CD8-positive, alpha-beta memory T cell (primary cell): ENCODE measurements at places on chromosomes 4 and X. TPM values are rescaled to one million over a fixed set of nuclear protein-coding genes. Genes with fewer than 3 reads are reported as not detected.

- no peaks in the 10 kb centered on the region for H3K36me3 ChIP-seq
- DNase-seq: no peak
- H3K4me3 ChIP-seq: no peak overlapping the region
Observed at GRCh38 chr4:86587381-86588140, 6.6 kb upstream of the PTPN13 start.

GRCh38 chrX:8245411-8245810 is 74.3 kb upstream of the VCX2 start:
- H3K27me3 ChIP-seq: no peaks in the 10 kb centered on the region
- H3K27ac ChIP-seq: no peak overlapping the region
- H3K4me3 ChIP-seq: no peak overlapping the region
- H3K4me1 ChIP-seq: no peaks in the 10 kb centered on the region

DNA sequence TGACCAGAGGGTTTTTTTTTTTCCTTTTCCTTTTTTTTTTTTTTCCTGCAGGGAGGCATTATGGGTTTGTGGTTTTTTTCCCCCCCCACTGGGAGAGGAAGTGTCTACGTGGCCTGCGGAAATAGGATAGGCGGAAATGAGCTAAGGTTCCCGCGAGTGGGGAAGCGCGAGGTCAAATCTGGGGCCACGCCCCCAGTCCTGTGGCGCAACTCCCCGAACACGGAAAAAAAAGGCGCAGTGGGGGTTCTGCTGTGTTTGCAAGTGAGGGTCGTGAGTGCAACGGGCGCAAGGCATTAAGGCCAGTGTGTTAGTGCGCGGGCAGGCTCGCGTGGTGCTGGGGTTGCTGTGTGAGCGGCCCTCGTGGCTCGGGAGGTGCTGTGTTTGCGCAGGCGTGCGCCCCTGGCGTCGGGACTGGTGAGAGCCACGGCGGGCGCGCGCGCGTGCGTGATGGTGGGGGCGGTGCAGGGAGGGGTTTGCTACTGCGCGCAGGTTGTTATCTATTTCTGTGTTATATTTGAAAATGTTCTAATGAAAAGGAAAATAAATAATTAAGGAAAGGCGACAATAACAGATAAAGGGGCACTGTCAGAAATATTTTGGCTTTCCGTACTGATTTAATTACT is 685 bp upstream of the MORF4L2 start:
- H3K27me3 ChIP-seq: no peaks in the 10 kb centered on the region
- H3K27ac ChIP-seq: peak overlapping the region; percentile 99
- H3K36me3 ChIP-seq: peaks cover 16% of the 10 kb centered on the region
- DNase-seq: peak; percentile 80
- H3K4me3 ChIP-seq: peak overlapping the region; percentile 94

- H3K27me3 ChIP-seq: no peaks in the 10 kb centered on the region
- H3K4me1 ChIP-seq: no peaks in the 10 kb centered on the region
- H3K4me3 ChIP-seq: no peak overlapping the region
Observed at GRCh38 chr4:107600436-107600835, 119.6 kb downstream of the PAPSS1 start.

DNA sequence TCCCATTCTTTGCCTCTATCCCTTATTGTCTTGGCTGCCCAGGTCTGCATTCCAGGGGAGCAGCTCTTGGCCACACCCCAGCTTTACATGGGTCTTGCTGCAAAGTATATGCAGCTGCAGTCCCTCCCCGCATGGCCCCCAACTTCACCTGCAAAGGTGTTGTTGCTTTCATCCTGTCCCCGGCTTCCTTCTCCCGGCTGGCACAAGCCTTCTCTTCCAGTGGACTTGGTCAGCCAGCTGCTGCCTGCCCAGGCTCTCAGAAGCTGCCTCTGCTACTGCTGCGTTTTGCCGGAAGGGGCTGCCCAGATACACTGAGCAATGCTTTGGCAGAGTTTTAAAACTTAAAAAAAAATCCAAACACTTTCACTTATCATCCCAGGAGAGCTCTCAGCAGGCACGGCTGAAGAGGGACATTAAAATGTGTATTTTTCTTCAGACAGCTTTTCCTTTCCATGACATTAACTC is 121.2 kb upstream of the PDLIM3 start:
- H3K4me3 ChIP-seq: no peak overlapping the region
- no peak for DNase-seq
- no peaks in the 10 kb centered on the region for H3K4me1 ChIP-seq

DNA sequence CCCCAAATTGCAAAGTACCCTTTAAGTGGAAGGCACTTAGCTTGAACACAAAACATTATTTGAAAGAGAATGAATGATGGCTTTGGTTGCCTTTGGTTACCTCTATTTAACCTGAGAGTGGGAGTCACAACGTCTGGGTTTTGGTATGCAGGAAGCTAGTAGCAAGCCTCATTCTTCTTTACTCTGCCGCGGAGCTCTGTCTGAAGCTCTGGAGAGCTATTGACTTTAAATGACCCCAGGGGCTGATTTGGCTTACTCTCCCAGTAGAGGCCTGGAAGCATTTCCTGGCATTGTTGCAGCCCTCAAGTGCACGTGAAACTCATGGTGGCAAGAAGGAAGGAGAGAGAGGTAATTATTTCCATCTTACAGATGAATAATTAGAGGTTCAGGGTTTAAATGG is 81.8 kb upstream of the MAGEA4 start:
- no peaks in the 10 kb centered on the region for H3K36me3 ChIP-seq
- DNase-seq: no peak
- H3K27me3 ChIP-seq: no peaks in the 10 kb centered on the region
- no peaks in the 10 kb centered on the region for H3K4me1 ChIP-seq
- no peak overlapping the region for H3K4me3 ChIP-seq
- H3K27ac ChIP-seq: no peak overlapping the region

The TMEM165 gene
- 76.5 TPM for total RNA-seq

The ASB9 gene
- 0.18 TPM for total RNA-seq

GRCh38 chr4:5510504-5510903 is 197.9 kb downstream of the EVC2 start:
- no peaks in the 10 kb centered on the region for H3K36me3 ChIP-seq
- H3K4me1 ChIP-seq: no peaks in the 10 kb centered on the region
- DNase-seq: no peak
- H3K27me3 ChIP-seq: no peaks in the 10 kb centered on the region

- H3K4me1 ChIP-seq: no peaks in the 10 kb centered on the region
- DNase-seq: no peak
- H3K36me3 ChIP-seq: no peaks in the 10 kb centered on the region
- no peaks in the 10 kb centered on the region for H3K27me3 ChIP-seq
- H3K4me3 ChIP-seq: no peak overlapping the region
- no peak overlapping the region for H3K27ac ChIP-seq
Observed at GRCh38 chr4:69122476-69122875, 26.2 kb downstream of the UGT2B7 start.

DNA sequence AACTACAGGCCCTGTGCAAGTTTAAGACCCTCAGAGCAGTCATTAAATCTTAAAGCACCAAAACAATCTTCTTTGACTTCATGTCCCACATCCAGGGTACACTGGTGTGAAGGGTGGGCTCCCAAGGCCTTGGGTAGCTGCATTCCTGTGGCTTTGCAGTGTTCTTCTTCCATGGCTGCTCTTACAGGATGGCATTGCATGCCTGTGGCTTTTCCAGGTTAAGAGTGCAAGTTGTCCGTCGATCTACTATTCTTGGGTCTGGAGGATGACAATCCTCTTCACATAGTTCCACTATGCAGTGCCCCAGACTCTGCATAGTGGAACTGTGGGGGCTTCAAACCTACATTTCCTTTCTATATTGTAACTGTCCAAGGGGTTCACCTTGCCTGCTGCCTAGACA is 494.5 kb downstream of the CFAP47 start:
- no peak for DNase-seq
- H3K27ac ChIP-seq: no peak overlapping the region
- no peaks in the 10 kb centered on the region for H3K36me3 ChIP-seq
- H3K4me3 ChIP-seq: no peak overlapping the region

- H3K4me3 ChIP-seq: no peak overlapping the region
- H3K36me3 ChIP-seq: no peaks in the 10 kb centered on the region
Observed at GRCh38 chr4:175929441-175929840, 117.4 kb upstream of the GPM6A start.

The KLF3 gene
- 17.1 TPM for total RNA-seq

DNA sequence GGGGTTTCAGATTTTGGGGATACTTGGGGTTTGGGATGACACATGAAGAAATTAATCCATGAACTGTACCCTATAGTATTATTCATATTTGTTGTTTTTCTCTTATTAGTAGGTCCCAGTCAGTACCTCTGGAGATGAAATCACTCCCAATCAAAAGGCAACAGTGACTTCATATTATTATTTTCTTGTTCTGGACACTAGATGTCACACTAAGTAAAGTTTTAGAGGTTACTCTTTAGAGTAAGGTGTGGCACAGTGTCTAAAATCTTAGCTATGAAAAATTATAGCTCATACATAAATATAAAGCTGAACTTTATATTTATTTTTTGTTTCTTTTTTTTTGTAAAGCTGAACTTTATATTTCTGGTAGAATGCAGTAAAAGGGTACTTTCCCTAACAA is 35.1 kb downstream of the FAM114A1 start:
- H3K27ac ChIP-seq: no peak overlapping the region
- no peak for DNase-seq
- no peaks in the 10 kb centered on the region for H3K4me1 ChIP-seq
- no peaks in the 10 kb centered on the region for H3K27me3 ChIP-seq

The RAB33A gene
- total RNA-seq: 9.0 TPM

- H3K4me1 ChIP-seq: no peaks in the 10 kb centered on the region
- no peak overlapping the region for H3K27ac ChIP-seq
- no peaks in the 10 kb centered on the region for H3K27me3 ChIP-seq
- DNase-seq: no peak
- no peak overlapping the region for H3K4me3 ChIP-seq
Observed at GRCh38 chr4:178273168-178273567, 830.9 kb upstream of the AGA start.

DNA sequence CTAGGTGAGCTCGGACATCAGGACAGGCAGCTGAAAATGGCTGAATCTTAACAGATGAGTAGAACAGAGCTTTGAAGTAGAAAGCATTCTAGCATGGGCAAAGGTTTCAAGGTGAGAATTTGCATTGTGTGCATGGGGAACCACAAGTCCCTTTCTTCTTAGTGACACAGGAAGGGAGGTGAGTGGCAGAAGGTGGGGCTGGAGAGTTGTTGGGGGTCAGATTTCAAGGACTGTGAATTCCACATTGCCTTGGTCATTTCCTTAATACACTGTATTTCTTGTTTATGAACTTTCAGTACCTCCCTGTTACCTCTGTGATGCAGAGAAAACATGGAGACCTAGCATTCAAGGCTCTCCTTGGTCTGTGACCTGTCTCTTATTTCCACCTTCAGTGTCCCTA is 4.1 kb downstream of the APEX2 start:
- no peak for DNase-seq
- no peak overlapping the region for H3K27ac ChIP-seq
- H3K36me3 ChIP-seq: peaks cover 13% of the 10 kb centered on the region
- no peak overlapping the region for H3K4me3 ChIP-seq
- peaks cover 18% of the 10 kb centered on the region for H3K4me1 ChIP-seq

- no peak overlapping the region for H3K27ac ChIP-seq
- no peaks in the 10 kb centered on the region for H3K27me3 ChIP-seq
- no peaks in the 10 kb centered on the region for H3K36me3 ChIP-seq
Observed at GRCh38 chrX:46777971-46778810, 19.3 kb upstream of the SLC9A7 start.

GRCh38 chr4:23009093-23009492 is 316.4 kb downstream of the GBA3 start:
- H3K27me3 ChIP-seq: no peaks in the 10 kb centered on the region
- H3K4me1 ChIP-seq: no peaks in the 10 kb centered on the region
- no peaks in the 10 kb centered on the region for H3K36me3 ChIP-seq

DNA sequence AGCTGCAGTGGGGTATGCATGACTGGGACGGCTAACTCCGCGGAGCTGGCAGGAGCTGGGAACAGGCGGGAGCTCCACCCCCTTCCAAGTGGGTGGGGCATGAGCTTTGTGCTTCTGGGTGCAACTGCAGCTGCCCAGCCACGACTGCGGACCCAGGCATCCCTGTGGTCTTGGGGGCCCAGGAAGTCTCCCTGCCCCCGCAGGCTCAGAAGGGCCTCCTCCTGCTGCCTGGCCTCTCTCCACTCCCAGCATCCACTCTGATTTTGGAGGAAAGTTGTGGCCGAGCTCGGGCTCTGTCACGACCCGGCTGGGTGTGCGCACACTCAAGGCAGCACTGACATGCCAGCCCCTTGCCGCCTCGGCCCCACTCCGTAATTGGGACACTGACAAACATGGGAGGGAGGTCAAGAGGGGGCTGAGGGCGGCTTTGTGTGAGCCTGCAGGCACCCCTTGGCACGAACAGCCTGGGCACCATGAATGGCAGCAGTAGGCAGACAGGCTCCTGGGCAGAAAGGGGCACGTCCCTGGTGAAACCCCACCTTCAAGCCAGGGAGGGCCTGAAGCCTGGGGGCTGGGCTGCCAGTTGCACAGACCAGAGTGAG is 822.6 kb downstream of the GLUD2 start:
- no peak overlapping the region for H3K27ac ChIP-seq
- no peak for DNase-seq
- no peaks in the 10 kb centered on the region for H3K4me1 ChIP-seq
- H3K36me3 ChIP-seq: no peaks in the 10 kb centered on the region
- no peaks in the 10 kb centered on the region for H3K27me3 ChIP-seq

- H3K4me3 ChIP-seq: no peak overlapping the region
- no peak overlapping the region for H3K27ac ChIP-seq
- DNase-seq: no peak
- H3K36me3 ChIP-seq: no peaks in the 10 kb centered on the region
Observed at GRCh38 chr4:153159016-153159415, 45.2 kb upstream of the TRIM2 start.

DNA sequence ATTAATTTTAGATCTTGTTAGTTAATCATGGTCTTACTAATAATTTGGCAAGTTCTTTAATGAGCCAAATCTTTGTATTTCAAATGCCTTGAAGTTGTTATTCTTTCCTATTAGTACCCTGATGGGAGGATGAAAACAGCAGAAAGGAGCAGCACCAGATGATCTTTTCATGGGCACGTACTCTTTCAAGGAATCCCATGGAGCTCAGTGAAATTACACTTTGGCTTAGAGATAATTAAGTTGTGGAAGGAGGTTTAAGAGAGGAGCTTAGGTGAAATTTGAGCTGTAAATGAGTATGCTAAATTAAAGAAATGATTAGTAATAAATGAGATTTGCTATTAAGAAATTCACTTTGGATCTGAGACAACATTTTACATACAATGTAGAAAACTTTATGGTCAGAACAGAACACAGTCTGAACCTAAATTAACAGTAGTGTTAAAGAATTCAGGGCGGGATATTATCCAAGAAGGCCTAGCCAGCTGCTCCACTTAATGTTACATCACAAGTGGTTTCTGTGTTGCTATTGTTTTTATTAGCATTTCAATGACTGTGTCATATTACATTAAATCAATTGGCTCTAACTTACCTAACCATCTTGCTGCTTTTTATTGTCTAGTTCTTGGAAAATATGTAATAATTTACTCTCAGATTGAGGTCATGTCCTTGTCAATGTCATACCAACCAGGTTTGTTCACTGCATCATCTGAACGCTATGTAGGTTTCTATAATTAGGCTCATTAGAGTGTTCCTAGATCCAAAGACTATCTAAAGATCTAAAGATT is 3.9 kb downstream of the MTHFD2L start:
- peaks cover 10% of the 10 kb centered on the region for H3K36me3 ChIP-seq
- H3K4me3 ChIP-seq: no peak overlapping the region
- no peaks in the 10 kb centered on the region for H3K27me3 ChIP-seq
- H3K27ac ChIP-seq: no peak overlapping the region
- H3K4me1 ChIP-seq: peaks cover 14% of the 10 kb centered on the region

The PAGE5 gene
- total RNA-seq: 1.3 TPM

GRCh38 chrX:134544513-134545151 is 84.7 kb downstream of the HPRT1 start:
- no peaks in the 10 kb centered on the region for H3K36me3 ChIP-seq
- peaks cover 13% of the 10 kb centered on the region for H3K4me1 ChIP-seq
- no peak overlapping the region for H3K4me3 ChIP-seq
